ENCODE measurements at places on chromosomes 16 and 17.

GRCh38 chr17:79261355-79262072 is 186.9 kb downstream of the ENGASE start:
- no peak for DNase-seq

GRCh38 chr16:17138801-17139200 is 332.0 kb downstream of the XYLT1 start:
- DNase-seq = no peak

GRCh38 chr17:66299711-66300110 is 2.7 kb upstream of the PRKCA start:
- DNase-seq = no peak

- DNase-seq = no peak
Measured at GRCh38 chr17:55432358-55433028, 10.9 kb upstream of the MMD start.

GRCh38 chr16:49026566-49027181 is 255.0 kb downstream of the CBLN1 start:
- DNase-seq = no peak

DNA sequence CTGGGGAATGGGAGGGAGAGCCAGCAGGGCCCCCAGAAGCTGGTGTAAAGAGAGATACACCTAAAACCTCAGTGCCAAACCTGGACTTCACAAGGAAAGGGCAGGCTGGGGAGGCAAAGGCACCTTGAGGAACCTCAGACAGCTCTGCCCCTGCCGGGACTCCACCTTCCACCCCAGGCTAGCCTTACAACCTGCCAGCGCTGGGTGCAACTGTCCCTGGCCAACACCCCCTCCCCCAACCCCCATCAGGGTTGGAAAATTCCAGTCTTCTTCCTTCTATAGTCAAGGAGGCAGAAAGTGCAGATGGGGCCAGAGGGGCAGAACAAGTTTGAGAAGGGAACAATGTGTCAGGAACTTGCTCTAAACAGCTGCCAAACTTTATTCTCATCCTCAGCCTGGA is 2.2 kb downstream of the YBX2 start:
- no peak for DNase-seq

GRCh38 chr17:43756201-43756600 is 2.4 kb downstream of the SOST start:
- DNase-seq = no peak

- no peak for DNase-seq
Measured at GRCh38 chr16:15544405-15544804, 98.5 kb downstream of the MARF1 start.

DNA sequence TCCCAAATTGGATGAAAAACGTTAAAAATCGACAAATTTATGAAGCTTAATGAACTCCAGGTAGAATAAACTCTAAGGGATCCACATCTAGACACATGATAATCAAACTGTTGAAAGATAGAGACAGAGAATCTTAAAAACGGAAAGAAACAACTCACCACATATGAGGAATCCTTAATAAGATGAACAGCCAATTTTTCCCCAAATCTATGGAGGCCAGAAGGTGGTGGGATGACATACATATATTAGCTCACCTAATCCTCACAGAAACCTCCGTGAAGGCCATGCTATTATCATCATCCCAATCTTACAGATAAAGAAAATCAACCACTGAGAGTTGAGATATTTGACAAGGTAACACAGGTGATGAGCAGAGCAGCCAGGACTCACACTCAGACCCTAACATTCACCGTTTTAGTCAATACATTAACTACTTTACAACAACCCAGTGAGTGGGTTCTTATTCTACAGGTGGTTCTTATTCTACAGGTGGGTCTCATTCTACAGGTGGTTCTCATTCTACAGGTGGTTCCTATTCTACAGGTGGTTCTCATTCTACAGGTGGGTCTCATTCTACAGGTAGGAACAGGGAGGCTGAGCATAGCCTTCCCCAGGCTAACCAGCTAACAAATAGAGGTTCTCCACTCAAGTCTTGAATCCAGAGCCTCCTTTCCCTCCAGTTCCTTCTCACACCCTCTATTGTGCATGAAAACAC is 4.8 kb downstream of the CACNG1 start:
- DNase-seq = no peak

DNA sequence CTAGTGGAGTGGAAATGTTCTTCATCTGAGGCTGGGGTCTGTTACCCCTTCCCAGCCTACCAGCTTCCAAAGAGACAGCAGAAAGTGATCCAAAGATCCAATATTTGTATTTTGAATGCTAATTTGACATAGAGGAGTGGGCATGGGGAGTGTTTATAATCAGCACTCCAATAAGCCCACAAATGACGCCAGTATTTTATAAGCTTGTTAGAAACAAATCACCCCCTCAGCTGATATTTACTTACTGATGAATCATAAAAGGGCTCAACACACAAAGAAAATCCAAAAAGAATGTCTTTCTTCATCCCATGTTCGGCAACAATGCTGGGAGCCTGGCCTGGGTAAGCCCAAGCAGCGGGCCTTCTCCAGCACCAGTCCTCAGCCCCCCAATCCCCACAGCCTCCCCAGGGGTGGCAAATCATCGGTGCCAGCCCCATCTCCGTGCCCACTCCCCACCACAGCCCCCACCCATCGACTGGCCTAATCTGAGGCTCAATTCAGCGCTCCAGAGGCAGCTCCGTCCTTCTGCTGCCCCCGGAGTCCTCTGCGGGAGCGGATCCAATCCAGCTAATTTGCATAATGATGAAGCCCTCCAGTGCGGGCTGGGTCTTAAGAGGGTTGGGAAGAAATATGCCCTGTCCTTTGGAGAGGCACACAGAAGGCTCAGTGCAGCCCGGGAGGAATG is 169.5 kb downstream of the C16orf78 start:
- DNase-seq = no peak

GRCh38 chr17:40331743-40332641 is 23.0 kb downstream of the RARA start:
- DNase-seq = no peak

GRCh38 chr17:72388765-72389473 is 268.1 kb downstream of the SOX9 start:
- no peak for DNase-seq

DNA sequence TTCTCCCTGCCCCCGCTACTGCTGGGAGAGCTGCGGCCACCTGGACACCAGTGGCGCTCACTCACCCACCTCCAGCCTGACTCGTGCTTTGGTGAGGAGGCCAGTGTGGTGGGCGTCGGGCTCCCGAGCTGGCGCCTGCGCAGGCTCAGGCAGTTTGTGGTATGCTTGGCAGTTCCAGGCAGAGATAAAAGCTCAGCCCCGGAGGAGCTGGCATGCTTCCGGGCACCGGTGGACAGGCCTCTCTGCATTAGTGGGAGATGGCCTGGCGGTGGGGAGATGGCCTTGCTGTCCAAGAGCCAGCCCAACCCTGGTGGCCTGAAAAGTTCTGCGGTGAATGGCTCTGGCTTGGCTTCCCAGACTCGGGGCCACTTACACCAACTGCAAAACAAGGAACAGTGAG is 4.1 kb downstream of the ADGRG1 start:
- no peak for DNase-seq

DNA sequence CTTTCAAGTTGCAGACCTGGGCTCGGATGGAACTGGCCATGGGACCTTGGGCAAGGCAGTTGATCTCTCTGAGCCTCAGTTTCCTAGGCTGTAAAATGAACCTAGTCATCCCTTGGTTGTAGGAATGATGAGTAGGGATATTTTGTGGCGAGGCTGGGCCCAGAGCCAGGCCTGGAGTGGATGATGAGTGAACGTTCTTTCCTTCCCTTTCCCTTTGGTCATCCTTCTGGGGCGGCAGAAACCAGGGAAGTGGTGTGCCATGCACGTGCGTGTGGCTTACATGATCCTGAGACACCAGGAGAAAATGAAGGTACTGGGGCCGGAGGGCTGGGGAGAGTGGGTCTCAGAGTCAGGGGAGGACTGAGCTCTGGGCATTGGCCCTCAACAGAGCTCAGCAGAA is 8.4 kb downstream of the FBRS start:
- DNase-seq = no peak

- DNase-seq = peak; percentile 42
Measured at GRCh38 chr16:19245326-19245925, 40.1 kb upstream of the CLEC19A start.

- DNase-seq = no peak
Measured at GRCh38 chr16:88561485-88562359, 8.5 kb upstream of the ZC3H18 start.

- DNase-seq = no peak
Measured at GRCh38 chr16:974611-975261, 4.0 kb upstream of the LMF1 start.

GRCh38 chr17:72234985-72235384 is 114.2 kb downstream of the SOX9 start:
- DNase-seq = no peak

DNA sequence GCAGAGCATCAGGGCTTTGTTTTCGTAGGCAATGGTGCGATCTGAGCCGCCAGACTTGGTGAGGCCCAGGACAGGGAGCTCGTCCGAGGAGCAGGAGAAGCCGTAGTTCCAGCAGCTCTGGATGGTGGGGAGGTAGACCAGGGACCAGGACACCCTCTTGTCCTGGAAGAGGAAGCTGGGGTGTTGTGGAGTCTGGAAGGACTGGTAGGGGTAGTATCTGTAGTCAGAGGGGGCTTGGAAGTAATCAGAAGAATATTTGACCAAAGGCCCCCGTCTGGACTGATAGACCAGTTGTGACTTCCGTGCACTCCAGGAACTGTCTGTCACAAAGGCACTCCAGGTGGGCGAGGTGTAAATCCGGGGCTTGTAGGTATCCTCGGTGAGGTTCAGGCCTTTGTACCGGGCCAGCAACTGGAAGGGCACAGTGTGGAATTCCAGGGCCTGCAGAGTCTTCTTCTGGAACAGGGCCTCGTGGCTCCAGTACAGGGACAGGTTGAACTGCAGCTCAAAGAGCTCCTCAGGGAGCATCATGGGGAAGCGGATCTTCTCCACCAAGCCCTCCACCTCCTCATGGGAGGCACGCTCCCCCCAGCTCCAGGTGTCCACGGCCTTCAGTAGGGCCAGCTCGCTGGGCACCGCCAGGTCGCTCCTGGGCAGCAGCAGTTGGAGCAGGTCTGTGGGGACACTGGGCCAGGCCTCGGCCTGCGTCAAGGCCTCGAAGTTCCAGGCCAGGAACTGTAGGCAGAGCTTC is 7.8 kb downstream of the LGALS3BP start:
- no peak for DNase-seq

DNA sequence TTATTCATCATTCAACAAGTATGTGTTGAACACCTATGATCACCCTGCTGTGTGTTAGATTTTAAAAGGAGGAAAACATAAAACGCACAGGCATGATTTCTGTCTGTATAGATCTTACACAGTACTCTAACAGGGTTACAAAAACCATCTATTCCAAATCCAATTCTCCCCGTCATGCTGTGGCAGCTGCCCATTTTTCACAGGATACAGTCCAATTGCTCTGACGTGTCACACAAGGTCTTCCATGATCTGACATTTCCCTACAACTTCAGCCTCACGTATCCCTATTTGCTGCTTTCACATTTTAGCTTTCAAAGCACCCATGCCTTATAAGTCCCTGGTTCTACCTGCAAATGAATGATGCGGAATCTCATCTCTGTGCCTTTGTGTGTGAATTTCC is 67.0 kb upstream of the CNTNAP4 start:
- DNase-seq = no peak

DNA sequence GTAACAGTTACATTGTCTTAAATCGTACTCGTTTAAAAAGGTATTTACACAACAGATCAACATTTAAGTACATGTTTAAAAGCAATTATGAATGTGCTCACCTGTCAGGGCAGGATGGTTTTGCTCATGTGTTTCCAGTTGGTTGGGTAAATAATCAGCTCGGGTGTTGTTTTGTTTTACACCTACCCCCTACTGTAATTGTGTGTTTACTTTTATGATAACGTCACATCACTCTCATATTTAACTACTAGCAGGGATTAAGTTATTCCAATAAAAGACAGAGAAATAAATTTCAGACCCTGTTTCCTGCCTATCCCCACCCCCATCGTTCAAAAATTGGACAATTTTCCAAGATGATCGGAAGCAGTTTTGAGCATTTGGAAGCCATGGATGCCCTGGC is 390.2 kb downstream of the SEC14L1 start:
- DNase-seq = no peak

- DNase-seq = no peak
Measured at GRCh38 chr16:10612649-10613179, 32.3 kb upstream of the EMP2 start.
